ENCODE measurements at places on chromosomes 4 and X. TPM values are rescaled to one million over a fixed set of nuclear protein-coding genes. Genes with fewer than 3 reads are reported as not detected.

DNA sequence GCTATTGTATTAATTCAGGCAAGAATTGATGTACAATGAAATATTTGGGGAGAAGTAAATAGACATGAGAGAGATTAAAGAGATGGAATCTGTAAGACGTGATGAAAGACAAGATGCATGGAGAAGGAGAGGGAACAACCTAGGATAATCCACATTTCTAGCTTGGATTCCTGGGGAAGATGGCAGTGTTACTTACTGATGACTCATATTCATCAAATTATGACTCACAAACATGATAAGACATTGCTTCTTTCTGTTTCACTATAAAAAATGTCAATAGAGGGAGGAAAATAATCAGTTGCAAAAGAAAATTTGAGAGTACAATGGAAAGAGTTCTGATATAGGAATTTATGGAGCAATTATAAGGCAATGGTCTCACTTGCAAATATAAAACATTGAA lies 104.1 kb upstream of the BMP3 start:
- DNase-seq: no peak

The IQCM gene
- not detected for total RNA-seq

DNA sequence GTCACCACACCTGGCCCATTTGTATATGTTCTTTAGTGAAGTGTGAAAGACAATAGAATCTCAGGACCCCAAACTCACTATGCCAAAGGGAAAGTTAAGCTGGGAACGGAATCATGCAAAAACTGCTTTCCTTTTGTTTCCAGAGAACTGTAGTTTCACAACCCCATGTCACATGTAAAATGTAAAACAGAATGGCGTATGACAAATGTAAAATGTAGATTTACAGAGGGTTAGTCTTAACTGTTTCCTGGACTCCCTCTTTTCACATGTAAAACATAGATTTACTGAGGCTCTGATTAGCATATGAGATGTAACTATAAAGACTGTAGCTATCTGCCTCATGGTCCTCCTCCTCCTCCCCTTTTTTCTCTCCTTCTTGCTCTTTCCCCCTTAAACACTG lies 66.3 kb downstream of the ABLIM2 start:
- no peak for DNase-seq

DNA sequence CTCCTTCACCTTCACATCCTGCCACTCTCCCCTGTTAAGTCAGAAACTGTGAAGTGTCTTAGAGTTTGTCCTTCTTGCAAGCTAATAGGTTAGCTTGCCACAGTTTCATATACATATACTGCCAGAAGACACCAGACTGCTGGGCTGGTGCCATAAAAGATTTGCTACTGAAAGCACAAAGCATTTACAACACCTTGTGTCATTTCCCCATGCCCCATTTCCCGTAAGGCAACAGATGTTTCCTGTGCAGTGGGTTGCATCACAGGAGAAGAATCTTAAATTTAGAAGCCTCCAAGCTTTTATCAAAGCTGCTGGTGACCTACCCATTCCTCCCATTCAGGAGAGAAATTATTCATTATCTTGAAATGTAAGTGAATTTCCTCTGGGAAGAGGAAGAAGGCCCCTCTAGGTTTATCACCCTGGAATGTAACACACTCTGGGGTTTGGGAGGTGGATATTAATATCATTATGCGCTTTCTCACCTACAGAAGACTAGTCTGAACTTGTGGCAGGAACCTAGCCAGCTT lies 34.5 kb upstream of the RAB33B start:
- no peak for DNase-seq

DNA sequence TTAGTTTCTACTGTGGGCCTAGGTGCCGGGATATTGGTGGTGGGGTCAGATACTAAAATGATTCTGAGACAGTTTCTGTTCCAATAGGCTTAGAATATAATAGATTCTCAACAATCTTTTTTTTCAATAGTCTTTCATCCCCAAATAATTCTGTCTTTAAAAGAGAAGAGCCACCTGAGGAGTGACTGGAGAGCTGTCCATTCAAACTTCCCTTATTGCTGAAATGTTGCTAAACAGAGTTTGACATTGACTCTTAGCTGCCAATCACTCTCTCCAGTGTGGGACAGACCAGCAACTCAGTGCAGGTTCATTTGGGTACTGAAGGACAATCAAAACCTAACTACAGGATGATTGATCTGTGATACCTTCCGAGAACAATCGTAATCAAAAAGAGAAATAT lies 12.4 kb upstream of the ADH7 start:
- no peak for DNase-seq

Data from H4 (cell line).